ENCODE measurements at places on chromosomes 11 and 22.

GRCh38 chr22:30804626-30805025 is 110.0 kb downstream of the OSBP2 start:
- DNase-seq: no peak

- no peak for DNase-seq
Measured at GRCh38 chr11:18188796-18189195, 16.2 kb downstream of the MRGPRX4 start.

DNA sequence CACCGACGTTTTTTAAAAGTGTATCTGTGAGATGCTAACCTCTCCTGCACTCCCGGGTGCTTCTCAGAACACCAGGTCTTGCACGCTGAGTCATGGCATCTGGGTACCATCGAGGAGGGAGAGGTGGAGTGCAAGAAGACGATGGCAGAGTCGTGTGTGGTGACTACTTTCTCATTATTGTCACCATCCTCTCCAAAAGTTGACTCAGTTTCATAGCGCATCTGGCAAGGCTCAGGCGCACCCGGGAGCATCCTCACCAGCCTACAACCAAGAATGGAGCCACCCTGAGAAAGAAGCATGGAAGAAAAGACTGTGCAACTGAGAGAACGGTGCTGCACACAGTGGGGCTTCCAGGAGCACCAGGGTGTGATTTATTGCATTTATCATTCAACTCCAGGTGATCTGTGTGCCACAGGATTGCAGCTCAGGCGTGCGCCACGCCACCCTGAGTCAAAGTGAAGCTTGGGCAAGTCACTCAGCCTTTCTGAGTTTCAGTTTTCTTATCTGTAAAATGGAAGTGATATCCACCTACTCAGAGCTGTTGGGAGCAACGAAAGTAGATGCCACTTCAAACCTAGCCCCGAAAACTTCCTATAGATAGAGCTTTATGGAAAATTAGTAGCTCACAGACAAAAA is 65.4 kb downstream of the LINC01488 start:
- no peak for DNase-seq

DNA sequence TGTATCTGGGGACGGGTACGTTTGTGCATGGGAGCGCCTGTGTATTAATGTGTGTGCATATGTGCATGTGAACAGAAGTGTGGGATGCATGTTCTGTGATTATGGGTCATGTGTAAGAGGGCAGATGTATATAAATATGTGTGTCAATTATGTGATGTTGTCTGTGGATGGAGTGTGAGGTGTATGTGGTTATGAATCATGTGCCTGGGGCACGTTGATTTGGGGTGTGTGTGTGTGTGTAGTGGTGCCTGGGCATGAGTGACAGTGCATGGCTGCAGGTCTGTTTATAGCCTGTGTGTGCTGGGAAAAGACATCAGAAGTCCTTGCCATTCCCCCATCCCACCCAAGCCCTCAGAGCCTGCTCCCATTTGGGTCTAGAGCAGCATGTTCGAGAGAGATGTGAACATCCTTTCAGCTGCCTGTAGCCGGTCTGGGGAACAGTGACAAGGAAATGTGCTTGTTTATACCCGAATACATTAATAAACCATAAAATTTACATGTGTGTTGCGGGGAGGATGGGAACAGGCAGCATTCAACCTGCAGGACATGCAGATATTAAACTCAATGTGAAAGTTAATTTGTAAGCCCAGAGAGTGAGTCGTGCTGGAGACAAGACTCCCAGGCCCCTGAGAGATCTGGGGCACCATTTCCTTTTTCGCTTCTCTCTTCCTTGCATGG is 129.0 kb downstream of the NECTIN1 start:
- DNase-seq: no peak

- DNase-seq: peak; percentile 76
Measured at GRCh38 chr11:113314389-113315301, at the start of gene TTC12. Gene TTC12, plus strand, starts transcription at chr11:113314583. Its CDS starts 1,675 bp downstream, at chr11:113316258.

DNA sequence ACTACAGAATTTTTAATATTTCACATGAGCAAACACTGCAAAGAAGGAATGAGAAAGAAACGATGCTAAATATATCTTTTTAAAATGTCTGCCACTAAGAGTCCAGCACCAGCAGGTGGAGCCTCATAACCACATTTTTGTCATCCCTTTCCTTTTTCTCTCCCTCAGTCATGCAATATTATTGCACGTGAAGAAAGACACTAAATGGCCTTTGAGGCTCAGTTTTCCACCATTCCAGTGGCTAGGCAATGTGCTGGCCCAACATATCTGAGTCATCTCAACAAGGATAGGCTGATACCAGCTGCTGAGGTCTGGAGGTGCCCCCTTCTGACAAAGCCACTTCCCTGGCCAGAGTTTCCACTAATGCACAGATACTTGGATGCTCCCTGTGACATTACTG is 1.8 kb downstream of the ALKBH8 start:
- DNase-seq: no peak

GRCh38 chr11:119684361-119685110 is 44.5 kb downstream of the NECTIN1 start:
- no peak for DNase-seq

GRCh38 chr11:89477175-89477574 is 14.0 kb downstream of the NOX4 start:
- DNase-seq: no peak

- no peak for DNase-seq
Measured at GRCh38 chr11:38498721-38499120, 1900.7 kb upstream of the RAG2 start.

GRCh38 chr11:45932217-45932616 is 9.8 kb downstream of the LARGE2 start:
- no peak for DNase-seq

DNA sequence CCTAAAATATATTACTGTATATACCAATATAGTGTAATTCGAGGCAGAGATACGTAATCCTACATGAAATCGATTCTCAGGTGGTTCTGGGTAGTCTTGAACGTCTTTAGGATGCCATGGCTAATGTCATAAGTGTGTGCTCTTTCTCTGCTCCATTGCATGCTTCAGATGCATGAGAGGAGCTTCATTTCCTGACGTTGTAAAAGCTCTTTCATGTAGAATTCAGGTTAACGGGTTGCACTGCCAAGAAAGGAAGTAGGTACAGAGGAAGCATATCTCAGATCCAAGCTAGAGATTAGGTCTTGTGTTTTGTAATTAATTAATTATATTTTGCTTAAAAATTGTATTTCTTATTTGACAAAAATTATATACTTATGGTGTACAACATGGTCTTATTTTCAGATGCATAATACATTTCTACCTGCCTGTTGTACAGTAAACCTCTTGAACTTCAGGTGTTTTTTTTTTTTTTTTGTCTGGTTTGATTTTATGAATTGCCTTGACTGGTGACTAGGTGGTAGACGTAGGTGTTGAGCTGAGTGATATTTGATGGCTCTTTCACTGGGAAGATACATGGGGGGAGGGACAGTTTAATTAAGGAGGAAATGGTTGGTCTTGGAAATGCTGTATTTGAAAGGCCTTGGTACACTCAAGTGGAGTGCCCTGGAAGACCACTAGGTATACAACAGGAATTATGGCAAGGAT is 9.3 kb downstream of the NUP50 start:
- no peak for DNase-seq

- DNase-seq: no peak
Measured at GRCh38 chr11:64343767-64344559, 4.0 kb downstream of the CCDC88B start.

GRCh38 chr22:22839570-22840314 is 47.9 kb upstream of the IGLL5 start:
- no peak for DNase-seq

GRCh38 chr22:38074181-38075104 is 9.5 kb downstream of the SLC16A8 start:
- DNase-seq: no peak

DNA sequence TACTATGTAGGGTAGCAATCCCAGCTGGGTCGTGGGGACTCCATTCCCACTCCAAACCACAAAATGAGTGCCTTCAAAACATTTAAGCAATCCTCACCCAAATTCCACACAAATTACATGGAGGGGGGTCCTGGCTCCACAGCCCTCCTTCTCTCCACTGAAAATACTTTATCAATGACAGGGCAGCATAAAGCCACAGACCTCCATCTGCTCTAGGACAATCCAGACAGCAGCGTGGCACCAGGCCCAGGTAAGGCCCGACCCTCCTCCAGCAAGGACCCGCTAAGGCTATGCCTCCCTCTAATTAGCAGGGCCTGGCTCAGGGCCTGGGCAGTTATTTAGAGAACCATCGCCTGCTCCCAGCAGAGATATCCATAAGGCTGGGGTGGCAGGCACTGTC is at the start of gene PANX3:
Gene PANX3 (plus strand): TSS at position 365 of the 400 bp plus-strand sequence. CDS start 129 bp downstream, outside the sequence.
- no peak for DNase-seq

DNA sequence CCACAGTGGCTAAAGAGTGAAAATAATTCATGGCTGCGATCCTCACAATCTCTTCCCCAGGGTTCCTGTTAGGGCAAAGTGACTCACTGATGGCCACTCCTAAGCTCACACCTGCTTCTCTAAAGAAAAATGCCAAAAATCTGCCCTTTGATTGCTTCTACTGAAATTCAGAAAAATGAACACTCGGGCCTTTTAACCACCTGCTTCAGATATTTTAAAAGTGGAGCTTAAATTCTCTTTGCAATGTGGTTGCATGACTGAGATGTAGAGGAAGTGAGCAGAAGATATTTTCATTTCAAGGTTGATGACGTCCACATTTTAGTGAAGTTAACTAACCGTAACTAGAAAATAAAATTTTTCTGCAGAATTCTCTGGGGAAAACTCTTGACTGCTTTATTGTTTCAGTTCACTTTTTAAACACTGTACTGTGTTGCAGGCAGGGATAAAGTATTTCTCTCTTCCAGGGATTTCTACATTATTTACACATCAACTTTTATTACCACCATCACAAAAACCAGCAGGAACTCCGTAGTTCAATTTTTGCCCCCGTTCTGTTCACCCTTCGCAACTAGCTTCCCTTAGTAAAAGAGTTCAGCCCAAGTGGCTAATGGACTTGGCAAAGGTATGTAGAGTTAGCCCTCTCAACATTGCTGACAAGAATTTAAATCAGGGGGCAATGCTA is 8.5 kb downstream of the RAB30 start:
- no peak for DNase-seq

GRCh38 chr11:67776852-67777520 is 102.6 kb upstream of the ALDH3B2 start:
- no peak for DNase-seq

- DNase-seq: no peak
Measured at GRCh38 chr11:111320728-111321568, 22.6 kb downstream of the POU2AF3 start.

- no peak for DNase-seq
Measured at GRCh38 chr11:92837595-92837994, 131.9 kb upstream of the MTNR1B start.
